ENCODE measurements at places on chromosomes 3 and 15.

- DNase-seq = no peak
These were observed 117.1 kb downstream of the TPRA1 start for GRCh38 chr3:127473244-127474024.

DNA sequence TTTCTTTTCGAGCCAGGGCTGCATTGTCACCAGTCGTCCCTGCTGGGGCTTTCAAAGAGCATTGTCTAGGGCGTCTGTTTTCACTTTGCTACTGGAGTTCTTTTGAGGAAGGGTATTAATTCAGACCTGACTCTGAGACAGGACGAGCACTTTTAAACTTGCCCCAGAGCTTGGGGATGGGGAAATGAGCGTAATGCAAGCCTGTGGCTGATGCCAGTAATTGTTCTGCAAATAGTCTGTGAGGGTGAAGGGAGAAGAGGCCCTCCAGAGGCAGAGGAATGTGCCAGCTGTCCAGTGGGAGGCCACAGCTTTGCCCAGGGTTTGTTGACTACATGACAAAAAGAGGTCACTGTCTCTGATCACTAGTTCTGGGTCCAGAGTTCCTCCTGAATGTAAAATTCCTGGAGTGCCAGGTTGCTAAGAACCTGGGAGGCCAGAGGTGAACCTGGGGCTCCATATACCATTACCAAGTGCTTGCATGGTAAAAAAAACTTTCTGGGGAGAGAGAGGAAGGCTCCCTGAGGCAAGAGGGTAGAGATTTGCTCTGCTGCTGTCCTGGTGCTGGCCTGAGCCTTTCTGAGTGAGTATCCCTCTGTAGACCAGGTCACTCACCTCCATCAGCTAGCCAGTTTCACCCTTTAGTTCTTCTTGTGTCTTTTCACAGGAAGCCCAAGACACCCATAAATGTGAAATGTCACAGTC is 14.8 kb downstream of the EEFSEC start:
- no peak for DNase-seq

DNA sequence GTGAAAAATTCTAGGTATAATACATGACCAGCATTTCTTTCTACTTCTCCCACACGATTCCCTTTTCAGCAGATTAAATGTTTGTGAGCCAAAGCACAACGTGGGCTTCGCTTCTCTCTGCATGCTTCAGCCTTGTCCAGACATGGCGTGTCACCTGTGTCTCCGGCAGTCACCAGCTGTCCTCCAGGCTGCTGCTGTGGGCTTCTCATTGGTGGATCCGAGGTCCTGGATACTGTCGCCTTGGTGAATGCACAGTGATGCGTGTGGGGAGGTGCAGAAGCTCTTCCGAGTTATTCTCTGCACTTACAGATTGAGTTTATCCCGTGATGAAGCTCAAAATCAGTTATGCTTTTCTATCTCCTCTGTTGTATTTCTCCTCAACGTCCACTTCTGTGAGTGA is 23.0 kb upstream of the GOLGA8J start:
- no peak for DNase-seq

GRCh38 chr3:142626971-142627370 is 30.8 kb downstream of the PLS1 start:
- no peak for DNase-seq

- no peak for DNase-seq
These were observed 116.4 kb downstream of the SENP2 start for GRCh38 chr3:185702262-185703225.

DNA sequence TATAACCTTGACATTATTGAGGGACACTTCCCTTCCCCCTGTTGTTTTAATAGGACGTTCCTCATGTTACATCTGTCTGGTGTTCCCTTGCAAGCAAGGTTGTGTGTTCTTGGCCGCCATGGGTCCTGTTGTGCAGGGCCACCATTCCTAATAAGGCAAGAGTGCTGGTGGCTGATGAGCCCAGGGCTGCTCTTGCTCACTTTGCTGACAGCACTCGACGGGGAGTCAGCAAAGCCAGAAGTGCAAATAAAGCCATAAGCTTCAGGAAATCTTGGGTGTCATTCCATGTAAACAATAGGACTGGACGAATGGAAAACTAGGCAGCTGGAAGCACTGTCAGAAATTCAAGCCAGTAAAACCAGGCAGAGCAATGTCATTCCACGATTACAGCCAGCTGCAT is 75.8 kb downstream of the SQOR start:
- no peak for DNase-seq

DNA sequence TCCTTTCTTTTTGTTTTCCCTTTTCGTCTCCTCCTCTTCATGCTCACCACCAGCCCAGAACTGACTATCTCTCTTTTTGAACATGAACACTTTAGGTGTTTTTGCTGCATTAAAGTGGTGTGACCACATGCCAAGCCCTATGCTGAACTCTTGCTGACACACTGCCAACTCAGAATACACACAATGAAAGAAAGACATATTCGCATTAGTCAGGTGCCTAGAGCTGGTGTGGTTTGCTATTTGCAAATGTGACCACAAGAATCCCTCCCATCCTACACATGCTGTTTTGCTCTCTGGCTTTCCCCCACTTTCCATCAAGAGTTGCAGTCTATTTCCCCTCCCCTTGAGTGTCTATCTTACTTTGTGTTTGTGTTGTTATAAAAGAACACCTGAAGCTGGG is 967.8 kb upstream of the CFAP20DC start:
- DNase-seq = peak; percentile 18
